ENCODE measurements at places on chromosomes 5 and 9. TPM values are rescaled to one million over a fixed set of nuclear protein-coding genes. Genes with fewer than 3 reads are reported as not detected.

DNA sequence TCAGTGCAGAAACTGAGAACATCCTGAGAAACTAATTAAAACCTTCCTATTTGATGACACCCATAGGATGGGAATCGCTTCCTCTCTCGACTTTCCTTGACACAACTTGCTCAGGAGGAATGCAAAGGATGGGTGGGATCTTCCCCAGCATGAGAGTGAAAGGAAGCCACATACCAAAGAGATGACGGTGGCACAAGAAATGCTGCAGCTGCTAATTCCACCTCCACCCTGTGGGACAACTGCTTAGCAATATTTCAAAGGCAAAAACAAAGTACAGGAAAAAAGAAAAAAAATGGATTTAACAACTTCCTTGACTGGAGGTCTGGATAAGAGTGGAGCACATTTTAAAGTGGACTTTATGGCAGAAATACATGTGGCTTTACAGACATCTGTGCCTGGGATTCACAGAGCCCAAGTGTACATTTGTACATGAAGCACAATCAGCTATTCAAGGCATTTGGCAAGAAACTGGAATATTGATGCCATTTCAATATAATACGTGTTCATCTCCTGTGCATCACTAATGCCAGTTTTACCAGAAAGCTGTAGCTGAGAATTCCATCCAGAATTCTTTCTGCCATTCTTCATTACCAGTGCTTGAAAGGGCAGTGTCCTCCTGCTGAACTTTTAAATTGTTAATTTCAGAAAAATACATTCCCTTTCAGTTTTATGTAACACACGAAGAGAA lies 359.2 kb upstream of the ACTBL2 start:
- DNase-seq, result peak; percentile 12

- no peak for DNase-seq
Observed at GRCh38 chr5:172322028-172322965, 38.7 kb upstream of the UBTD2 start.

GRCh38 chr9:108934323-108934893 lies at the start of gene ABITRAM:
TSS of gene ABITRAM (plus strand) at chr9:108934400. CDS start at chr9:108934487, 87 bp downstream.
- peak; percentile 74 for DNase-seq

DNA sequence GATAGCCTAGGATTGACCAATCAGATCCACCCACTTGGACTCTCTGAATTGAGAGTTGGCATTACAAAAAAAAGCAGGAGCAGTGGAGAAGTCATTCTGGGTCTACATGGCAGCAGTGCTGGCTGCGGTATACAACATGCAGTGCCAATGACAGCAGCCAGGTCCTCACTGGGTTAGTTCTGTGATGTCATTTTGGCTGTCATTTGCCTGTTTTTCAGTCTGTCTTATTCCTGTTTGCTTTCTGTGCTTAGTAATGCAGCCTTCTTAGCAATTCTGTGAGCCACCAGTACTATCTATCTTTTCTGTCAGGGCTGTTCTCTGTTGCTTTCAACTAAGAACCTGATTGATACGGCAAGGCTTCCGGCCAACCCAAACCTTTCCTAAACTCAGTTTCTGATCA lies 471.8 kb downstream of the BNC2 start:
- no peak for DNase-seq

DNA sequence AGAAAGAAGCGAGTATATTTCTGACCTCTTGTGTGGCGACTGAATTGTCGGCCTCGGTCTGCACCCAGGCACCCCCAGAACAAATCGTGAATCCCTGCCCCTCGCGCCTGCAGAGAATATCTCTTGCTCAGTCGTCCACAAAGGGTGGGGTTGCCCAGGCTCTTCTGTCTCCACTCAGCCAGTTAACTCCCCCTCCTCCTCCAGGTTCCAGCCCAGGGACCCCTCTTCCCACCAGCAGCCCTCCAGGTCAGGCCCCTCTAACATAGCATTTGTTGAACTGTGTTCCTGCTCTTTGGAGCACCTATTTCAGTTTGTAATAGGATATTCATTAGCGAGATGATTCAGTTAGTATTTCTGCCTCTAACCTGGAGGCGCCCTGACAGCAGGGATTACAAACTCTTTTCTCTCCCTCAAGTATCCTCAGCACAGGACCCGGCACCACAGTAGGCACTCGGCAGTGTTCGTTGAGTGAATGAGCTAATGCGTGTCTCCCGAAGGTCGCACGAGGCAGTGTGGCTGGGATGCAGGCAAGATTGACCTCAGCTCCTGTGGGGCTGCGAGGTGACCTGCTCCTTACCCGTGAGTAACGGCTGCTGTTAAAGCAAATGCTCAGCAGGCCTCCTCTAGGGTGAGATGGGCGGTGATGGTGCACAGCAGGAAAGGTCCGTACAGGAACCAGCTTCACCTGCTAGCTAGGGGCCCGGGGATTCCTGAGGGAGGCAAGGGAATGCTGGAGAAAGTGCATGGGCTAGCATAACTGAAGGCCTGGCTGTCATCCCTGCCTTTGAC lies 25.8 kb downstream of the ZBTB34 start:
- DNase-seq, result no peak

The TSC1 gene
- total RNA-seq, result 54.0 TPM

The EGR1 gene
- total RNA-seq, result 98.5 TPM

DNA sequence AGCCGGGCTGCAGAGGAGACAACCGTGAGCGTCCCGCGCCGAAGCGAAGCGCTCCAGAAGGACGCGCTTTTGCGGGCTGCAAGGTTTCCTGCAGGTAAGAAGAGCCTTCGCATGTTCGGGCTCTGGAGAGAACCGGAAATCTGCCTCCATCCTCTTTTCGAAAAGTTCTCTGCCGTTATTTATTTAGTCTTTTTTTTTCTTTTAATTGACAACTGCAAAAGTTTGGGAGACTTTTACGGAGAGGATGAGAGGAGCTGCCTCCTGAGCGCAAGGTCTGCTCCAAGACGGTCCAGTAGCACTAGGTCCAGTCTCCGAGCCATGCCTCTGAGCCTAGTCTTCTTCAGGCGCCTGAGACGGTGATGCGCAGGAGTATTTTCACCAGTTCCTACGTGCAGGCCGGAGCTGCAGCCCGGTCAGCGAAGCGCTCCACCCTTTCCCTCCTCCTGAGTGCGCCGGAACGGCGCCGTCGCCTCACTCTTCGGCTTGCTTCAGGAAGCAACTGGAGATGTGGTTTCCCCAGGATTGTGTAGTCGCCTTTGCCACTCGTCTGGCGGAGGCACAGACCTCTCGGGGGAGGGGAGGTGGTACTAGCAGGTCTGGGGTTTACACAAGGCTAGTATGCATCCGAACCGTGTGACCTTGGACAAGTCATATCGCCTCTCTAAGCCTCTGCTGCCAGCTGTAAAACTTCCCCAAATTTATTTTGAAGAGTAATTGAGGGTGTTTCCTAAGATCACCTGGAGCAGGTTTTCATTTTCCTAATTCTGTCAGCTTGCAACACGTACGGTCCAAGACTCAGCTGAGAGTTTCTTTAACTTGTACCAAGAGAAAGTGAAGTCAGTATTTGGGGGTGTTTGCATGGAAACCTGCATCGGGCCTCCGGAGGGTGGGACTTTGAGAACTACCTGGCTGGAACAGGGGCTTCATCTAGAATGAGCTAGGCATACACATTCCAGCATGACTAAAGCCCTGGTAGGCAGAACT lies 4.5 kb downstream of the POU4F3 start:
- DNase-seq, result no peak

- no peak for DNase-seq
Observed at GRCh38 chr5:175728316-175728715, 70.4 kb downstream of the HRH2 start.

The ENTREP1 gene
- total RNA-seq, result 10.1 TPM

GRCh38 chr5:143398451-143399237 lies 4.8 kb downstream of the NR3C1 start:
- no peak for DNase-seq

The PTGES gene
- total RNA-seq, result 5.0 TPM

The CARD9 gene
- total RNA-seq, result 8.2 TPM

DNA sequence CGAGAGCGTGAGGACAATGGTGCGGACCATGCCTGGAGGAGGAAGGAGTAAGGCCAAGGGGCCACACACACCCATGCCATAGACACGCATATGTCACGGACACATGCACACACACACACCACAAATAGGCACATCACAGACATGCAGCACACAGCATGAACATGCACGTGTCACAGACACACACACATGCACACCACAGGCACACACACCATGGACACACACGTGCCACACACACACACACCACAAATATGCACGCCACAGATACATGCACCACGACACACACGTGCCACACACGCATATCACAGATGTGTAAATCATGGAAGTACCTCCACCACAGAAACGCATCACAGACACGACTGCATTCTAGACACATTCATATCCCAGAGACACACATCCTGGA lies 16.7 kb downstream of the TERT start:
- DNase-seq, result no peak

The OSTF1 gene
- 54.7 TPM for total RNA-seq

- DNase-seq, result no peak
Observed at GRCh38 chr5:54261596-54261995, 48.8 kb downstream of the ARL15 start.

DNA sequence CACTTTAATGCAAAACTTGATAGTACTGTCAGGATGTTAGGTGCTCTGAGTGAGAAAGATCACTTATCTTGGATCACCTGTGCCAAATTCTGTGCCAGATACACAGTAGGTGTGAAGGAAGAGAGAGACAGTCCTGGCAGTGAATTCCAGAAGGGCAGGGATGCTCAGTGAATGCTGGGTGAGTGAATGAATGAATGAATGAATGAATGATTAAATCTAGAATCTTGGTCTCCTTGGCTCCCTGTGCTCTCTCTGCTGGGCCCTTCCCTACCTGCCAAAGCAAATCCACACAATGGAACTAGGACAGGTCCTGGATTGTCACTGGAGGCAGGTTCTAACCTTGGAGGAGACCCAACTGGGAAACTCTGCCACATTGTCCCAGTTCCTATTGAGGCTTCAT lies 117.5 kb upstream of the CXCL14 start:
- no peak for DNase-seq

DNA sequence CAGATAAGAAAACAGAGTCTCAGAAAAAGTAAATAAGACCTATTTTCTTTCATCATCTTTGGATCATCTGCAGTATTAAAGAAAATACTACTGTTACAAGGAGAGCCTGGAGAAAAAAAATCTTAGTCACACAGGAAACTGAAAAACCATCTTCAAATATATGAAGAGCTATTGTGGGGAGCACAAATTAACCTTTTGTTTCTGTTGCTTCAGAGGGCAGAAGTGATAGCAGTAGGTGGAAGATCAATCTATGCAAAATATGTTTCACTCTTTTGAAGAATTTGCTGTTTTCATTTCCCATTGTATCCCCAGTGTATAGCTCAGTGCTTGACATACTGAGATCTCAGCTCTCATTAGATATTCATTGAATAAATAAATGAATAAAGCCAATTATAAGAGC lies 13.1 kb upstream of the CEMIP2 start:
- no peak for DNase-seq

DNA sequence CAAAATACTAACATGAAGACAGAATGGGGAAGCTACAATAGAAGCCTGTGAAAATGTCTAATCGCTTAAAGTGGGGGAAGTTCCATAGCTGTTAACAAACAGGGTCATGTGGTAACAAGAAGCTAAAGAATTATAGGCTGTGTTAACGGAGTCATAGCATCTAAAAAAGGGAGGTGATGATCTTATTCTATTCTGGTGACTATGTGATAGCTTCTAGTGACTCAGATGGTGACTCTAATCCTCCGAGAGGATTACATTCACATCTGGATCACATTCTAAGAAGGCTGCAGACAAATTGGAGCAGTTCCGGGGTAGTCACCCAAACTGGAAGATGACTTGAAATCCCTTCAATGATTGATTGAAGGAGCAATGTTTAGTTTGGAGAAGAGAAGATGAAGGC lies 142.1 kb downstream of the LIFR start:
- no peak for DNase-seq

The IL3 gene
- not detected for total RNA-seq

GRCh38 chr5:149425729-149426128 lies 46.6 kb upstream of the IL17B start:
- no peak for DNase-seq

DNA sequence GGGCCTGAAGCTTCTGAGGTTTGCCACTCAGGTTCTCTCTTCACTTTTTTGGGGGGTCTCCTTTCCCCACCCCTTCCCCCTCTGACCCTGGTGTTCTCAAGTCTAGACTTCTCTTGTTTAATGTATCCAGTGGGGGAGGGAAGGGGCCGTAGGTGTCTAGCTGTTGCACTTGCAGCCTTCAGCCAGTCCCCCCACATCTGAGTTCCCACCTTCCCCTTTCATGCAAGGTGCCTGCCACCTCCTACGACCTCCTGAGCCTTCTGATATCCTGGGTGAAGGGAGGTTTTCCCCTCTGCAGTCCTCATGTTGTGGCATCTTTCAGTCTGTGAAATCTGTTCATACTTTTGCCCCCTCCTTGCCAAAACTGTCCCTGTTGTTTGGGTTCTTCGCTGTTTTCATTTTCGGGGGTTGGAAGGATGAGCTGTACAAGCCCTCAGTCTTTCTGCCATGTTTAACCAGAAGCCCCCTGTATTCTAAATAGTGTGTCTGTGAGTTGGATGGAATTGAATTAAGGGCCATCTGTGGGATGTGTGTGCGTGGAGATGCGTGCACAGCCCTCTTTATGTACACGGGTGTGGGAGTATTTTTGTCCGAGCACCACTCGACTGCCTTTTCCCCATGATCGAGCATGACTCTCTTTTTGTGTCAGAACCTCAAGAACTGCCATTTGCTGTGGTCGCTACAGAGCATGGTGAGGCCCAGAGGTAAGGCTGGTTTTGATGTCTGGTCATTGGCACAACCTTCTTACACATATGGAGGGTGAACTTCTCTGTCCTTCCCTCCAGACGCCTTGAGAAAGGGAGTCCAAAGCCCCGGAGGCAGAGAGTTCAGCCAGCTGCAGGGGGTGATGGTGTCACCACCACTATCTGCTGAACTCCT lies 23.6 kb downstream of the PRRC2B start:
- no peak for DNase-seq

The ADAMTS13 gene
- 7.1 TPM for total RNA-seq

The IRX2 gene
- 0.26 TPM for total RNA-seq

DNA sequence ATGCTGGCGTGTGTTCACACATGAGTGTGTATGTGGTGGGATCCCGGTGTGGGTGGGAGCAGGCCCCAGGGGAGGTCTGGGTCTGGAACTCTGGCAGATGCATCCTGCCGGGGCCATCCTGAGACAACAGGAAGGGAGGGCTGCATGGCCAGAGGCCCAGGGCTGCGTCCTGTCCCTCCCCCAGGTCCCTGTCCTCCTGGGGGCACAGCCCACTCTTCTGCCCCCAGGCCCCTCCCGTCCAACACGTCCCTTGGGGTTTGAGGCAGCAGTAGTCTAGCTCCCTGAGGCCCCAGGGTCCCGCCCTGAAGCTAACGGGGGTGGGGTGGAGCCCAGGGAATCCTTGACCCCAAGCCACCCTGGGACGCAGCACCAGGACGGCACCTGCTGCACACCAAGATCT lies 16.6 kb downstream of the FLT4 start:
- no peak for DNase-seq

The ROPN1L gene
- 0.26 TPM for total RNA-seq

The CTXN3 gene
- not detected for total RNA-seq

The DOK3 gene
- total RNA-seq, result 12.8 TPM

- DNase-seq, result no peak
Observed at GRCh38 chr5:139150367-139150999, 47.7 kb downstream of the SIL1 start.

DNA sequence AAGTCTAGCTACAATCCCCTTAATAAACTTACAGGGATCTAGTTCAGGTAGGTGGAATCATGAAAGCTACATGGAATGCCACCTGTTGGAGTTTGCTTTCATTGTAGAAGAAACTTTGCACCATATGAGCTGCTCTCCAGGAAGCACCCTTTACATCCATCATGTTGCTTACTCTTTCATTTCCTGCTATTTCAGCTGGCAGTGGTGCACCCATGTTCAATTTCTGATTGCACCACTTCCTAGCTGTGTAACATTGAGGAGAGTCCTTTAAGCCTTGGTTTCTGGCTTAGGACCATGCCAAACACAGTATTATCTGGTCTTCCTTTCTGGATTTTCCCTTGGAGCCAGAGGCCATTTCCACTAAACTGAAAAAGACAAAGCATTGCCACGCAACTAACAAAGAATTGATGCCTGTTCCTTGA lies 123.3 kb upstream of the SLC12A2 start:
- DNase-seq, result no peak
